HEK293T (cell line): ENCODE measurements at places on chromosomes 12 and 14.
A peak's percentile ranks its signal among the peaks of the same experiment; 100 is the strongest.

DNA sequence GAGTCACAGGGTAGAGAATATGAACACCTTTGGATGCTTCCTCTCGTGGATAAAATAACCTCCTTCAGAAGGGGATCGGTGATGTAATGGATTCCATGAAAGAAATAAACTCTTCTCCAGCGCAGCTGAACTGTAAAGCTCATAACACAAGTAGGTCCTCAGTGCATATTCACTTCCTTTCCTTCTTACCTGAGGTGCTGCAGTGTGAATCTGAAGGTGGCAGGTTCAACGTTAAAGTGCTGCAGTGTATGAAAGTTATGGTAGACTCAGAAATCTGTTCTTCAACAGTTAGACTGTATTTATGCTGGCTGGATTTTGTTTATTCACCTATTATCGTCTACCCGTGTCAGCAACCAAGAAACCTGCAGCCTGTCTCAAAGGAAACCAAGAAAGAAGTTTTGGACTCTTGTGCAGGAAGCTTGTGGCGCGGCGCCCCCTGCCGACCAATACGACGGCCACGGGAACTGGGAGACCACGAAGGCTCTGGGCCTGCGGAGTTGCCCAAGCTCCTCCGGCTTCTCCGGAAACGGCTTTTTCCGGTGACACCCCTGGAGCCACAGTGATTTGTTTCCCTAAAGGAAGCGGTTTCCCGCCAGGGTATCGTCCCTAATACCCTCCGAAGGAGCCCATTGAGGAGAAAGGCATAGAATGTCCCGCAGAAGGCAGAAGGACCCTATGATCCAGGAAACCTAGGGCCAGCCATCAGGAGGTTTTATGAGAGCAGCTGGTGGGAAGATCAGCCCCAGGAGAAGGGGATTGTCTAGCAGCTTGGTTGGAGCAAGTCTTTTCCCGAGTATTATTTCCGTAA lies 17.6 kb upstream of the RNASE3 start:
- DNase-seq: peak; percentile 77

DNA sequence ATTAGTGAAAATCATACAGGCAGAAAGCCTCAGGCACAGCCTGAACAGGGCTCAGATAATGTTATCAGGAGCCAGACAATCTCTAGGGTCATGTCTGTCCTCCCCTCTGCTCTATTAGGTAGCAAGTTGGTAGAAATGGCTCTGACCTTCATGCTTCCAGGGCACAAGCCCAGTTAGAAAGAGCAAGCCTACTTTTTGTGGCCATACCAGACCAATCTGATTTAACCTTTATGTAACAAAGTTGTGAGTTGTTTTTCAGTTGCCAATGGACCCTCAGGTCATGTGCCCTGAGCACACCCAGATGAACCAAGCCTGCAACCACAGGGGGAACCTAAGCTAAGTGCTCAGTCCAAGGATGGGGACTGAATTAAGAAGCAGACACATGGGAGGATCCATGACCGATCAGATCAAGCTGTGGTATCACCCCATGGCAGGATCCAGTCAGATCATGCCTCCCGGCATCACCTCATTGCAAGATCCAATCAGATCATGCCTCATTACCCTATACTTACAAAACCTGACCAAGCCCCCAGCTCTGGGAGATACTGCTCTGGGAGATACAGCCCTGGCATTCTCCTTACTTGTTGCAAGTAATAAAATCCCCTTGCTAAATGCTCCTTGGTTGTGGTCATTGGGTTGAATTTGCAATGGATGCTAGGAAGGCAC lies 18.8 kb upstream of the HIGD1C start:
- DNase-seq: no peak

DNA sequence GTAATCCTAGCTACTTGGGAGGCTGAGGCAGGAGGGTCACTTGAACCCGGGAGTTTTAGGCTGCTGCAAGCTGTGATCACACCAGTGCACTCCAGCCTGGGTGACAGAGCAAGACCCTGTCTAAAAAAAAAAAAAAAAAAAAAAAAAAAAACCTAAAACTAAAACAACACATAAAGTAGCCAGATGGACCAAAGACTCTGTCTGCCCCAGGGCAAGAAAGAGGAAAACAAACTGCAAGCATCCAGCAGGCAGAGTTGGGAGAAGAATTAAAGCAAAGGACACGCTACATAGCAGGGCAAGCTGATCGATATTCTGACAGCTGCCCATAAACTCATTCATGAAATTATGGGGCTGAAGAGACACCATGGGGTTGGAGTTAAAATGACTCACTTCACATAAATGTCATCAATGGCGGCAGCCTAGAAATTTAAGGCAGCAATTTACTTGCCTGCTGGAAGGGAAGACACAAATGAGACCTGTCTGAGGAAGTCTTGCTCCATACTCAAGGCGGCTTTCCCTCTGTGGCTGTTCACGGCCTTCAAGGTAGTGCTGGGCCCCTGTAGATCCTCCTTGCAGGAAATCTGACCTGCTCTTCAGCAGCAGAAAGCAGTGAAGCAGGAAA lies 259.1 kb upstream of the FKBP4 start:
- DNase-seq: peak; percentile 53

- no peak for DNase-seq
Measured at GRCh38 chr12:57372233-57372632, 58.6 kb downstream of the R3HDM2 start.

GRCh38 chr14:66116732-66117131 lies 369.4 kb upstream of the CCDC196 start:
- DNase-seq: no peak

DNA sequence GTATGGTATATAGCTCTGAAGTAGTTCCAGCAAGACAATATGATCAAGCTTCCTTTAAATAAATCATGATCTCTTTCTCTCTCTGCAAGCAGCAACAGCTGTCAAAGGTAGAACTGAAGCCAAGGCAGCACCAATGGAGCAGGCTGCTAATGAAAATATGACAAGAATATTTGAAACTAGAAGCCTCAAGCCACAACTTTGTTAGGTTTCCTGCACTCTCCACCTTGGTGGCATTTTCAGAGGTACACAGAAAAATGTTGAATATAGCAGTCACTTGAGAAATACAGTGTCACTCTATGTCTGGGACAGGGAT lies 43.8 kb upstream of the PSMA6 start:
- no peak for DNase-seq

DNA sequence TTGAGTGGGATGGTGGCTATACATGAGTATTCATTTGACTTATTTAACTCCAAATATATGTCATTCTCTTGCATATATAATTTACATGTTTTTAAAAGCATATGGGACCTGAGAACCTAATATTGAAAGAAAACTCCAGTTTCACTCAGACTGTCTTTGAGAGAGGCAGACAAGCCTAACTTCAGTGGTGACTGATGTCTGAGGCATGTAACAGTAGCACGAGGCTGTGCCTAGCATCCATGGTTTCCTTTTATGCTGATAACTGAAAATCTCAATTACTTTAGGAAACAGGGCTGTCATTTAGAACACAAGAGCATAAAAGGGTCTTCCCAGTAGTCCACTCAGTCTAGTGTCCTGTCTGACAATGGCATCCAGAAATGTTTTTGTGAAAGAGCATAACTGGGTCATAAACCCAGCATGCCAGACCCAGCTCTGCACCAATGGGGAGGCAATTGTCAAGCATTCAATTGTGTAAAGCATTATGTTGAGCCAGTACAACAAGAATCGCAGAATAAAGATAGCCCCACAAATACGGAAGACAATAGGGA lies 24.3 kb downstream of the MAPK1IP1L start:
- DNase-seq: no peak

DNA sequence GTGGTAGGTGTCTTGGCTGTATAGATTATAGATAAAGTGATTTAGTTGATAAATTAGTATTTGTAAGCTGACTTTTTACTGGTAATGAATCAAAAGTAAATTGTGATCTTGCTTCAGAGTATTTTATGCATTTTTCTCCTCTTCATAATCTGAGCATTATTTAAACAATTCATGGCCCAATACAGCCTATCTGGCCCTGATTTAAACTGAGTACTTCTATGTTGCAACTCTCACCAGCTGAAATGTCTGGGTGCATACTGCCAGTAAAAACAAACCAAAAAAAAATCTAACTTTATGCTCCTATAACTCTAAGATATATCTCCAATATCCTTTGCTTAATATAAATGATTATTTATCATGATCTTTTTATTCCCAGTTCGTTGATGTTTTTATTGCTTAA lies 86.6 kb downstream of the MIA2 start:
- DNase-seq: no peak

DNA sequence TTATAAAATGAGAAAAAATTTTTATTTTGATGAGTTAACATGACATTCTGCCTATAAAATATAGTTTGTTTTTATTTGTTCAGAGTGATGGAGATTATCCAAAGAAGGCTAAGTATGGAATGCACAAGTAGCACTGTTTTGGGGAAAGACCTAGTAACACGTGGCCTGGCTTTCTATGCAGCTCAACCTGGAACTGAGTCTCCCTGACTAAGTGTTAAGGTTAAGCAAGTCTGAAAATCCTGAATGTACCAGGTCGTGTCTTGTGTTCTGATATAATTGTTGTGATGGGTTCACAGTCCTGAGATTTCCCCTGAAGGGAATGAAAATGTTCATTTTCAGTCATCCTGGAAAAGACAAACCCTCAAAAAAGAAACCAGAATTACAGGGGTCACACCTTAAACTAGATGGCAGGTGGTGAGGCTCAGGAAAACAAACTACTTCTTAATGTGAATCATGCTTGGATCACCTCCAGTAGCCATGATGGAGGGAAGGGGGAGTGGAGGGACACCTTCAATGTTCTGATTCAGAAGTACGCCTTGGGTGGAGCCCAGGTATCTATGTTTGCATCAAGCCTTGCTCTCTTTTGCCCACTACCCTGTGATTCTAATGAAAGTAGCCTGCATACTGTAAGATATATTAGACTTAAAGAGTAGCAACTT lies 236.8 kb downstream of the ALX1 start:
- no peak for DNase-seq

DNA sequence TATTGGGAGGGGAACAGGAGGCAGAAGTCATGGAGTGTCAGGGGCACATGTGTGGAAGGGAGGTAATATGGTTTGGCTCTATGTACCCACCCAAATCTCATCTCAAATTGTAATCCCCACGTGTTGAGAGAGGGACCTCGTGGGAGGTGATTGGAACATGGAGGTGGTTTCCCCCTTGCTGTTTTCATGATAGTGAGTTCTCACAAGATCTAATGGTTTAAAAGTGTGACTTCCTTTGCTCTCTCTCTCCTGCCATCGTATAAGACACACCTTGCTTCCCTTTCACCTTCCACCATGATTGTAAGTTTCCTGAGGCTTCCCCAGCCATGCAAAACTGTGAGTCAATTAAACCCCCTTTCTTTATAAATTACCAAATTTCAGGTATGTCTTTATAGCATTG lies 41.6 kb upstream of the CDK17 start:
- no peak for DNase-seq

- peak; percentile 69 for DNase-seq
Measured at GRCh38 chr14:20697273-20698017, 8.9 kb downstream of the ANG start.

DNA sequence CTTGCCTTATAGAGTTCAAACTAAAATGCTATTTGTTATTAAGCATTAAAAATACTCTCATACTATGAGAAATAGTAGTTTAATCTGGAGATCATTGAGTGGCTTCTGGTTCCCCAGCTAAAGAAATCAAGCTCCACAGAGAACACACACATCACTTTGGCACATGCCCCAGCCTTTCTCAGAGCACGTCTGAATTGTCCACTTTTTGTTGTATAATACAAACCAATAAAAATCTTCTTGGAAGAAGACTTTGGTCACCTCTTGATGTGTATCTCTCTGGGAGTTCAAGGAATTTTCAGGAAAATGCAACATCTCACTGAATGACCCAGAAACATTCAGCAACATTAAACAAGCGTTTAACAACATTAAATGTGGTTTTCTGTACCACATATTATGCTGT lies 413.9 kb downstream of the GALC start:
- no peak for DNase-seq

- DNase-seq: no peak
Measured at GRCh38 chr12:125381373-125381772, 316.1 kb downstream of the AACS start.

- no peak for DNase-seq
Measured at GRCh38 chr12:110906083-110906482, 14.3 kb downstream of the MYL2 start.

- DNase-seq: no peak
Measured at GRCh38 chr14:85247071-85247470, 282.9 kb upstream of the FLRT2 start.

DNA sequence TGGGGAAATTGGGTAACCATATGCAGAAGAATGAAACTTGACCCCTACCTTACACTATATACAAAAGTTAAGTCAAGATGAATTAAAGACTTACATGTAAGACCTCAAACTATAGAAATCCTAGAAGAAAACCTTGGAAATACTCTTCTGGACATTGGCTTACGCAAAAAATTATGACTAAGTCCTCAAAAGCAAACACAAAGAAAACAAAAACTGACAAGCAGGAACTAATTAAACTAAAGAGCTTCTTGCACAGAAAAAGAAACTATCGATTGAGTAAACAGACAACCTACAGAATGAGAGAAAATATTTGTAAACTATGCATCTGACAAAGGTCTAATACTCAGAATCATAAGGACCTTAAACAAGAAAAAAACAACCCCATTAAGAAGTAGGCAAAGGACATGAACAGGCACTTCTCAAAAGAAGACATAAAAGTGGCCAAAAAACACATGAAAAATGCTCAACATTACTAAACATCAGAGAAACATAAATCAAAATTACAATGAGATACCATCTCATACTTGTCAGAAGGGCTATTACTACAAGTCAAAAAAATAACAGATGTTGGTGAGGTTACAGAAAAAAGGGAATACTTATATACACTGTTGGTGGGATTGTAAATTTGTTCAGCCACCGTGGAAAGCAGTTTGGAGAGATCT lies 37.0 kb upstream of the CFAP54 start:
- no peak for DNase-seq

- DNase-seq: no peak
Measured at GRCh38 chr12:131631230-131631629, 79.7 kb upstream of the SFSWAP start.

DNA sequence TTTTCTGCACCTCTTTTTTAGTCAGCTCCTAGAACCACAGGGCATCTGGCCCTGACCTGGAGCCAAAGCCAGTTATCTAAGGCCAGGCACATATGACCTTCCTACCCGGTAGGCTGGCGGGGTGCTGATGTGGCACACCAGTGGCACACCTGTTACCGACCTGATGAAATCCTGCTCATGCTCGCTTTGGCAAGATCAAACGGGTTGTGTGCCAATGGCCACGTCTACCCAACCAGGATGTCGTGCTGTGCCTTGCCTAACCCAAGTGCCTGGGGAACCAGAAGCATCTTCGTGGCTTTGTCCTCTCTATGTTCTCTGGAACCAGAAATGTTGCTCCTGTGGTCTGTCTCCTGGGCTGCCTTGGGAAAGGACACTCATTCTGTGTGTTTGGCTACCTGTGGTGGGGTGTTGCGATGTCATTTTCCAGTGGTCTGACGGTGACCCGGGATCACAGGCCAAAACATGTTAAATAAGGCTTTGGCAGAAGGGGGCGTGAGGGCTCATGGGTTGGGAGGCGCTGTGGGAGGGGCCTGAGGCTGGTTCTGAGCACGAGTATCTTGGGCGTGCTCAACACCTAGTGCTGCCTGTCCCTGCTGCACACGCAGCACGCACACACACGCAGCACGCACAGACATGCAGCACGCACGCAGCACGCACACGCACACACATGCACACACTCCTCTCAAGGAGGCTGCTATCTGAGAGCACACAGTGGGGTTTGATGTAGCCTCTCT lies 27.9 kb downstream of the CCNK start:
- DNase-seq: peak; percentile 8

- no peak for DNase-seq
Measured at GRCh38 chr12:22396253-22396652, 61.7 kb upstream of the ST8SIA1 start.
